ENCODE measurements at places on chromosomes 6 and 20.

DNA sequence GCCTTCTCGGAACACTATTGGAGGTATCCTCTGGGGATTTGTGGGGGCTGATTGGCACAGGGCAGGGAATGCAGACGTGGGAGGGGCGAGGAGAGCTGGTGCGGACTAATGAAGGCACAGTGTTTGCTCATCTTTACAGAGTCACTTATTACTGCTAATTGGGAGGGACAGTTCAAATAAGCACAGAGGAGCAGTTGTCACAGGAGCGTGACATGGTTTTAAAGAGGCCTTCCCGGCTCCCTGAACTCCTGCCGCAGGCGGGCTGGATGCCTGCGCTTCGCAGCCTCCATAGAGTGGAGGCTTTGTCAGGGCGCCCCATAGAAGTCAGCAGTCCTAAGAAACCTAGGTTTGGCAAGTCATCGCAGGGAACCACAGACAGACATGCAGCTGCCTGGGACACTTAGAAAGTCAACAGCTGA, 149.6 kb downstream of the LINC00237 start:
- no peak for DNase-seq

DNA sequence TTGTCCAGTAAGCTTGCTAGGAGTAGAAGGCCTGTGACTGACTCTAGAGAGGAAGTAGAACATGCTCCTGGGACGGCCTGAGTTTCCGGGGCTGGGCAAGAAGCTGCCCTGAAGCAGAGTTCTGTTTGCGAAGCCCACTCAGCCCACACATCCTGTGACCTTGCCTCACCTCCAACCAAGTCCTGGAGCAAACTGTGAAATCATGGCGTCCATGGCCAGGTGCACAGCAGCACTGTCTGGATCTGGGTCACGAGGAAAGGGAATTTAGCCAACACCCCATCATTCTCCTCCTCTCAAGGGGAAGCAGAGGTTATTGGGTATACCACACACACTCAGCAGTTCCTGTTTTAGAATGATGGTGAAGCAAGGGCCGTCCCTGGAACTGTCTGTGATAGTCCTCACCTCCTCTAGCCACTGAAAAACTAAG, 87.5 kb downstream of the CRYBG1 start:
- DNase-seq = no peak

- peak; percentile 27 for DNase-seq
Measured at GRCh38 chr6:147222160-147222838, 18.1 kb downstream of the STXBP5 start.

DNA sequence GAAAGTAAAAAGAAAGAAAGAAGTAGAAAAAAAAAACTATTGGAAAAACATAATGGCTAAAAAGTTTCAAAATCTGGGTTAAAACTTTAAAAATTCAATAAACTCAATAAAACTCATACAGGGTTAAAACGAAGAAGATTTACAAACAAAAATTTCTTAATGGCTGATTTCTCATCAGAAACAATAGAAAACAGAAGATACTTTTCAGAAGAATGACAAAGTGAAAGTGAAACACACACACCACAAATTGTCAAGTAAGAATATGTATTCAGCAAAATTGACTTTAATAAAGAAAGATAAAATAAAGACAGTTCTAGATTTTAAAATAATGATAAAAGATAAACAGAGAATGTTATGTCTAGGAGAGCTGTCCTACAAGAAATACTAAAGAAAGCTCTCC, 618.9 kb upstream of the GJE1 start:
- peak; percentile 13 for DNase-seq

DNA sequence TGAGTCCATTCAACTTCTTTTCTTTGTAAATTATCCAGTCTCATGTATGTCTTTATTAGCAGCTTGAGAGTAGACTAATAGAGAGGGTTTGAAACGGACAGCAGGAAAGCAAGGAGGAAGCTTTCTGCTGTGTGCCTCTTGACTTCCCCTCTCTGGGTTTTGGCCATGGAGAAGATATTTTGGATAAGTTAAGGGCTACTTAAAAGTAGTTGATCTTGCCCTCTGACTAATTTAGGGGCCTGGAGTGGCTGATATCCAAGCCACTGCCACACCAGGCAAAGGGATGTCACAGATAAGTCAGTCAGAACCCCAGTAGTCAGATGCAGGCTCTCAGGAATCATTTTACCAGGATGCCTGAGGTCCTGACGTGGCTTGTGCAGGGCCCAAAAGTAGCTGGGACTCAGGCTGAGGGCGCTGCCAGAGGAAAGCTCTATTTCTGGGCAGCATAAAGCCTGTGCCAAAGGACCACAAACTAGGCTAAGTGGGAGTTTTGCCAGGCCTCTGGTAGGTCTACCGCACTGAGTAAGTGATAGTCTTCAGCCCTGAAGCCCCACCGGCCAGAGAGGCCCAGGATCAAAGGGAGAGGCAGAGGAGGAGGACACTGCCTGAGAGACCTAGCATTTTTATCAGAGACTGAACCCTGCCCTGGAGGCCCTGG, 41.6 kb upstream of the IYD start:
- DNase-seq = no peak

- DNase-seq = no peak
Measured at GRCh38 chr20:34058831-34059230, 53.2 kb downstream of the EIF2S2 start.

DNA sequence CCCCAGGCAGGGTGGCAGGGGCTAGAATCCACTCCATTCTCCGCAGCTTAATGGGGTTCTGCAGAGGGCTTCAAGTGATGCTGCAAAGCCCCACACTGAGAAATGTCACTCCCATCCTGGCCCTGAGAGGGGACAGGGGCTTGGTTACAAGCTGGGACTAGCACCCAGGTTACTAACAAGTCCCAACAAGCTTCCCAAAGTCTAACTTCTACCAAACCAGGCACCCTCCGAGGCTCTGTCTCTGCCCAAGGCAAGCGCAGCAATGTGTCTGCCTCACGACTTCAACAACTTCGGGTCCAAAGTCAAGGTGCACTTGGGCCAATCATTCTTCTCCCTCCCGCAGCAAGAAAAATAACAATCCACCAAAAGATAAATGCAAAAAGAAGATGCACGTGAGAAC, 45.6 kb downstream of the NFATC2 start:
- no peak for DNase-seq

GRCh38 chr6:88864359-88865054, 98.9 kb downstream of the RNGTT start:
- no peak for DNase-seq

DNA sequence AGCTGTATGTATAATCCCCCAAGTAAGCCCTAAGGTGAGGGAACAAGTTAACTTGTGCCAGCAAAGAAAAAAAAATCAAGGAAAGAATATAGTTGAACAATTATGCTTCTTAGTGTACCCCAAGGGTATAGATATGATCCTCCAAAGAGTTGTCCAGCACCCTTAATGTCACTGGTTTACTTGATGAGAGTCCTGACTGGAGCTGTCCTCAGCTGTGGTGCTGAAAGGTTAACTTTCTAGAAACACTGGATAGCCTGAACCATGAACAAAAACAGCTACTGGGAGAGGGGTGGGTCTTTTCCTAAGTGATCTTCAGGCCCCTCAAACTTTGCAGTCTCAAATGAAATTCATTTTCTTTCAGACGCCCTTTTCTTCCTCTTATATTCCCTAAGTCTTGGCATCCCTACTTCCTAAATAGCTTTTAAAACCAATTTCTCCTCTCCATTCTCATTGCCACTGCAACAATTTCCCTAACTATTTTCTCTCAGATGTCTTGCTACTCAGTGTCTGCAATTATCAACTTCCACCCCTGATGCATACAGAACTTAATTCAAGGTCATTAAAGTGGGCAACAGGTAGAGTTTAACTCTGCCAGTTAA, 83.5 kb upstream of the PROKR2 start:
- no peak for DNase-seq

DNA sequence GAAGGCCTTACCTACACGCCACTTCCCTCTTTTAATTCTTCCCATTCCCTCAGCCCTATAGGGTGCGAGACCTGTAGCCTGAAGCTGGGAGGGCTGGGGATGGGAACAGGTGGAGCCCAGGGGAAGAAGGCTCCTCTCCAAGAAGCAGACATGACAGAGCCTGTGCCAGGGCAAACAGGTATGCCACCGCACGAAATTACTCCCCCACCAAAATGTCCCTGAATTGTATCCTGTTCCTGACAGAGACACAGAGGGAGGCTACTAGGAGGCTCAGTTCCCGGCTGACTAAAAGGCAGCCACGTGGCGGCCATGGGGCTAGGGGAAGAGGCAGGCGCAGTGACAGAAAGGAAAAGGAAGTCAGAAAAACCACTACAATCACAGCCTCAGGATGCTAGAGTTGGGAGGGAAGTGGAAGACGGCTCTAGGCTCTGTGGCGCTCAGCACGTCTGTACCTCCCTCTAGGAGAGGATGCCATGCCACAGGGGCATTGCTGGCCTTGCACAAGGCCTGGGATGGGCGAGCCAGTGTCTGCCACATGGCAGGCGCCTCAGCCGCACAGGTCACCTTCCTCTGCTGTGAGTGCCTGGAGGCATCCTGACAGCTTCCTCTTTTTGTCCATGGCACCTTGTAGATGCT, 27.7 kb downstream of the TFEB start:
- DNase-seq = no peak

- DNase-seq = peak; percentile 34
Measured at GRCh38 chr20:728256-728944, 39.9 kb downstream of the SLC52A3 start.

DNA sequence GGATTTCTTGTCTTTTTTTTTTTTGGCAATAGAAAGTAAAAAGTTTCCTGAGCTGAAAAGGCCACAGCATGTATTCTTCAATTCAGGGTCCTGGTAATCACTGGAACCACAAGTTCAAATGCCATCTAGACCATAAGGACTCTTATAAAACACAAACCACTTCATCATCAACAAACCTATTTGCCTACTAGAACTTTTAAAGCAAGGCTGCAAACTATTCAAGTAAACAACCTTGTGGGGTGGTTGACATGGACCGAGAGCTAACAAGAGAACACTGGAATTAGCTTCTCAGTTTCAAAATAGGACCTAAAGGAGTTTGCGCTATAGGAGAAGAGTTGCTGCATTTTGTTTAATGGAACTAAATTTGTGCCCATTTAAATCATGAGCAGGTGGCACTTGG, 215.9 kb downstream of the ATXN1 start:
- DNase-seq = no peak

- DNase-seq = no peak
Measured at GRCh38 chr6:157198425-157199279, 124.7 kb downstream of the TMEM242 start.

DNA sequence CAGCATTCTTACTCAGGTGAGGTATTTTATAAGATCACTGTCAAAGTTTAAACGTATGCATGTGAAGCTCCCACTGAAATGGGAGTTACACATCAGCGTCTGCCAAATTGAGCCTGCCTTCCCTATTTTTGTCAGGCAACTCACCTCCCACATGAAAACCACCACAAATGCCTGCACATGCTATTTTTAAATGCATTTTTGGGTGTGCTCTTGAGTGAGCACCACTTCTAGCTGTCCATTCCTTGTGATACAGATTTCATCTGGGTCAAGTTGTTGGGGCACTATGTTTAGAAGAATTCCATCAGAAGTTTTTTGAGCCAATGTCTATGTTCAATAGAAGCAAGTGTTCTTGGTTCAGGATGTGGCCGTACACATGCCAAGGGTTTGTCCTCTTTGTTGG, 71.7 kb upstream of the RIPPLY2 start:
- no peak for DNase-seq

DNA sequence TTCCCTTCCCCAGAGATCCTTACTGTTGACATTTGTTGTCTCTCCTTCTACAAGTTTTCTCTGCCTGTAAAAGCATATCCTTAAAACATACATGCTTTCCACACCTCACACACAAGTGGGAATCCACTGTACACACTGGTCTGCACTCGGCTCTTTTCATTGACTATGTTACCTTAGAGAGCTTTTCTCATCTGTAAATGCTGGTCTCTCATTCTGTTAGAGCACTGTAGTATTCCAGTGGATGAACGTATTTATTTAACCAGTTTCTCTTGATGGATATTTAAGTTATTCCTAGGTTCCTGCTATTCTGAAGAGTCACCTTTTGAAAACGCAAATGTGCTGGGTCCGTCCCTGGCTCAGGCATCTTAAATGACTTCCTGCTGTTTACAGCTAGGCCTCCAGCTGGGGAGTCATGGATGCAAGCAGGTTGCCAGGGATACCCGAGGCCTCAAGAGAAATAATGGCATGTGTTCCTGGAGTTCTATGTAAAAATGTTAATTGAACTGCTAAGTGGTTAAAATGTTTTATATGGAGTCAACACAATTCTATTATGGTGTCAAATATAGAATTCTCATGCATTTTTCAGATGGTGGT, 61.1 kb upstream of the TGM3 start:
- no peak for DNase-seq

DNA sequence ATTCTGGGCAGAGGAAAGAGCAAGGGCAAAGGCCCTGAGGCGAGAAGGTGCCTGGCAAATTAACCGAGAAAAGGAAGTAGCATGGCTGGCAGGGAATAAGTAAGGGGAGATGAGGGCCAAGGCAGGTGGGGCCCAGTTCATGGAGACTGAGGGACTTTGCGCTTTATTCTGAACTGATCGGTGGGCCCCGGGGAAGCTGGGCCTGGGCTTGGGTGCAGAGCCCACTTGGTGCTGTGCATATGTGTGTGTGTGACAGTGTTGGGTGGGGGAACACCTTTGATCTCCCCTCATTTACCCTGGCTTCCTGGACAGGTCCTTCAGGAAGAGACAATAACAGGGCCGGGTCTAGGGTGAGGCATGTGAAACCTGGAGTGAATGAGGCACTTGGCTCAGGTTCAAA, 2.9 kb upstream of the MDFI start:
- no peak for DNase-seq

DNA sequence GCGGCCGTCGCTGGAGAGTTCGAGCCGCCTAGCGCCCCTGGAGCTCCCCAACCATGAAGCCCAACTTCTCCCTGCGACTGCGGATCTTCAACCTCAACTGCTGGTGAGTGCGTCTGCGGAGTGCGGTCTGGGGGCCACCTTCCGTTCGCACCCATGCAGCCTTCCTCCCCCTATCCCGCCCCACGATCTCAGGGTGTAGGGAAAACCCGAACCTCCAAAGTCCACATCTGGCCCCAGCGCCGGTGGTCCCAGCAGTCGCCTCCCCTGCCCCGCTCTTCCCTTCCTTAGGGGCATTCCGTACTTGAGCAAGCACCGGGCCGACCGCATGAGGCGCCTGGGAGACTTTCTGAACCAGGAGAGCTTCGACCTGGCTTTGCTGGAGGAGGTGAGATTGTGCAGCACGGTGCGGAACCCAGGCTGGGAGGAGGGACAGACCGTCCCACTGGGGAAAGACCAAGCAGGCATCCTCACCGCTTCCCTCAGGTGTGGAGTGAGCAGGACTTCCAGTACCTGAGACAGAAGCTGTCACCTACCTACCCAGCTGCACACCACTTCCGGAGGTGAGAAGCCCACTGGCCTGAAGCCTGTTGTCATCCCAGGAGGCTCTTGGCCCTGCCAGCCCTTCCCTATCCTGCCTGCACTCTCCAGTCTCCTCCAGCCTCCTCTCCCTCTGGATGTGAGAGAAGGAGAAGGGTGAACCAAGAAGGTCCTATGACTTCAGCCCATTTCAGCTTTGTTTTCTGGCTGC, 719 bp downstream of the SMPD2 start:
- DNase-seq = peak; percentile 50

All from EL (cell line).